Activated T-helper 1 cell treated with anti-CD3 and anti-CD28 coated beads, Interleukin-2, amount 50 U/mL, for 16 hours (primary cell): ENCODE measurements at places on chromosomes 3 and 15.

GRCh38 chr3:88221726-88222125 is 72.0 kb downstream of the C3orf38 start:
- no peak for DNase-seq

- no peak for DNase-seq
These were observed 386.5 kb downstream of the SHQ1 start for GRCh38 chr3:72461787-72462186.

GRCh38 chr3:45509038-45509767 is 85.3 kb upstream of the LIMD1 start:
- no peak for DNase-seq

- DNase-seq = no peak
These were observed 3.0 kb downstream of the KLF13 start for GRCh38 chr15:31329640-31330010.

- no peak for DNase-seq
These were observed 4.9 kb downstream of the ADCY5 start for GRCh38 chr3:123444023-123444422.
